ENCODE measurements at places on chromosomes 1 and 21. TPM values are rescaled to one million over a fixed set of nuclear protein-coding genes. Genes with fewer than 3 reads are reported as not detected.

DNA sequence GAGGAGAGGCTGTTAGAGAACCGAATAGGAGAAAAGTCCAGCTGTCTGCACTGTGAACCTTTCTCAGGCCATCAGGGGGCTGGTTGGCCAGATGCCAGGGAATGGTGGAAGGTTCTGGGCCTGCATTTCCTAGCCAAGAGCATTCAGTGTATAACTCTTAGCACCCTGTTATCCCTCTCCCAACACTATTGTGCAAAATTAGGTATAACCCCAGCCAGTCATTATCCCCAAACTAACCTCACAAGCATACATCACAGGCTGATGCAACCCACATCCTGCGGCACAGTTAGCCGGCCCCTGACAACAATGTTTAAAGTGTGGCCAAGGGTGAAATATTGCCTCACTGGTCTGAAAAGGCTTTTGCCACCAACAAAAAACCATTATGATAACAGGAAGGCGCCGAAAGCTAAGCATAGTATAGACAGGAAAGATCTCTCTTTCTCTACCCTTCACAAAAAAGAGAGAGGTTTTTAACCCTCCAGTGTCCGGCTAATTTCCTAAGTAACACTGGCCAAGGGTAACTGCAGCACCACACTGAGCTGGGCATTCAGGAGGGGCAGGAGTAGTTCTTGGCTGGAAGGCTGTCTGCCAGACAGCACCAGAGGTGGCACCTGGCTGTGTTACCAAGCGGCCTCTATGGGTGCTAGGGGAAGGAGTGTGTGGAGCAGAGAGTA lies 77.3 kb upstream of the BCAR3 start:
- no peak for DNase-seq

DNA sequence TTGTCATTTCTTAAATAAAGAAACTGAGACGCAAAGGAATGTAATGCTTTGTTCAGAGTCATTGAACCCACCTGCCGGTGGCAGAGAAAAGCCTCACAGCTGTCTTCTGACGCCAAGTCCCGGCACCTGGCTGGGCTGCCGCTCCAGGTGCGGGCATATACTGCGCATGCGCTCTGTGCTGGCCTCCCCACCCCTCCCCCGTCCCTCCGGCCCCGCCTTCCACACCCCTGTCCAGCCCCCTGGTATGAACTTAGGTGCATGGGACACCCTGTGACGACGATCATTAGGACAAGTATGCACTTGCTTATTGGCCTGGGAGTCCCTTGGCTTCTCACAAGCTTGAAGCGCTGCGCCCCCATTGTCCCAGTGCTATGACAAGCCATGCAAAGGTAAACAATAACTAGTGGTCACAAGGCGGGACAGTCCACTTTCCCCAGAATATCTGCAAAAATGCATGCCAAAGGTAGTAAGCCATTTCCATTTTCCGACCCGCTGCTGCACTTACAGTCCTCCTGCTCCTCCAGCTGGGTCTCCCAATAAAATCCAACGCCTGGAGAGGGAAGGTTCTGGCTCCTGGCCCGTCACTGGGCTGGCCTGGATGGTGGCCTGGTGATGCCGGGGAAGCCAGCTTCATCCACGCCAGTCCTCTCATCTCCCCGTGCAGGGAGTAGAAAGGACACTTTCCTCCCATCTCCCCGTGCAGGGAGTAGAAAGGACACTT lies 100.4 kb downstream of the PSMG1 start:
- no peak for DNase-seq

DNA sequence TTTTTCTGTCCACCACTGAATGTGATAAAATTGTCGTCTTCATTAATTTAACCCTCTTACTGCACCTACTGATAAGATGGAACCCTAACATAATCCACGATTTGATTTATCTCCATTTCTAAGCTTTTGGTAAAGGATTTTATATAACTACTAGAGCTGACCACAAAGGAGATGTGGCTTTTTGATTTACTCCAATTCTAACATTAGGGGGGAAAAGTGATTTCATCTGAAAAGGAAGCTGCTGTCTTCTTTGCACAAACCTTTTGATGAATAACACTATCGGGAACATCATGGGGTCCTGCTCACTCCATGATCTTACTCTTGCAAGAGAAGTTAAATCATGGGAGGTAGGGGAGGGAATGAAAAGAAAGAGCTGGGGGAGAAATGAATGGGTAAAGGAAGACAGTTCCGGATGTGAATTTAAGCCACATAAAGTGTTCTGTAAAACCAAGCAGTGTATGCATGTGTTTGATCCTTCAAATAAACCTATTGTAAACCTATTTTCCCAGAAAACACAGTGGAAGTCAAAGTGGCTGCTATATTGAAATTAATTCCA lies 161.8 kb downstream of the GABPA start:
- DNase-seq: no peak

GRCh38 chr1:207300970-207301369 lies 20.5 kb upstream of the CD55 start:
- DNase-seq: no peak

GRCh38 chr1:46041551-46041950 lies 90.9 kb downstream of the PIK3R3 start:
- DNase-seq: no peak

- no peak for DNase-seq
Observed at GRCh38 chr1:202801175-202801574, 7.0 kb downstream of the KDM5B start.

- DNase-seq: no peak
Observed at GRCh38 chr1:209756615-209757445, 977 bp downstream of the TRAF3IP3 start.

DNA sequence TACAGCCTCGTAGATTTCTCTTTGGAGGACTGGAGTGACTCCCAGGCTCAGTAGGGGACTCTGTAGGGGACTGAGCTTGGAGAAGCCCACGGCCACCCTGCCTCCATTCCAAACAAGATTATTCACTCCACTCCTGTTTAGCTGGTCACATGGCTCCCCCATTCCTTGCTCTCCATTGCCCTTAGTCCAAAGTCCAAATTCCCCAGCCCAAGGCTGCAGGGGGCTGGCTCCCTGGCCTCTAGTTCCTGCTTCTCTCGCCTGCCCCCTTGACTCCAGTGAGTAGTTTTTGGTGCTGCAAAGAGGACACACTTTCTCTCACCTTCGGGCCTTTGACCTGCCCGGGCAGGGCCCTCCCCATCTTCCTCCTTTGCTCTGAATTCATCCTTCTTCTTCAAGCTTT lies 403.3 kb downstream of the KIF26B start:
- no peak for DNase-seq

- DNase-seq: no peak
Observed at GRCh38 chr1:209318181-209319056, 265.1 kb upstream of the CAMK1G start.

- no peak for DNase-seq
Observed at GRCh38 chr1:226112626-226113025, 50.1 kb downstream of the H3-3A start.

GRCh38 chr1:19617376-19617775 lies 26.7 kb upstream of the NBL1 start:
- DNase-seq: no peak

DNA sequence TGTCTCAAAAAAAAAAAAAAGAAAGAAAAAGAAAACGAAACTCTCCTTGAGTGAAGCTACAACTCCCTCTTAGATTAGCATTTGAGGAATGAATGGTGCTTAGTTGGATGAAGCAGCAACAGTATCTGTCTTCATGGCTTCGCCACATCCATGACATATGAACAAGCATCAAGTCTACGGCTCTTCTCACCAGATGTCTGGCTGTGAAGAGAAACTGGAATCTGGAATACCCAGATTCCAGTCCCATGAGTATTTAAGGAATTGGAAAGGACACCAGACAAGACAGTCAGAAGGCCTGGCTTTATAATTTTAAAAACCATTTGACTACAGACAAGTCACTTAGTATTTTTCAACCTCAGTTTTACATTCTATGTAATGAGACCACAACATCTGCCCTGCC lies 38.0 kb upstream of the TADA1 start:
- no peak for DNase-seq

DNA sequence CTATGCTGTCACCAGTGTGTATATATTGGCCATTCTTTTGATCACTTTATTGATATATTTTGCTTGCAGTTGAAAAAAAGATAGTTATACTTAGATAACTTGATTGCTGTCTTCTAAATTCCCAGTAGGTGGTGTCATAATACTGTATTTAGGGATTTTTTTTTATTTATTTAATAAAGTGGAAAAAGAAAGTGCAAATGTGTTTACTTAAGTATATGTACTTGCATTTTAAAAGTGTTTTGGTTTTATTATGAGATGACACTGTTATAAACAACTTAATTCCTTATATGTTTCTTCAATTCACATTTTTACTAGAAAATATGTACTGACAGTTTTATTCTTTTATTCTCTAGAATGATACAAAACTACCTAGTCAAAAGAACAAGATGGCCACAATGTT lies 164.8 kb downstream of the USP25 start:
- no peak for DNase-seq

GRCh38 chr1:88609051-88609450 lies 75.0 kb upstream of the PKN2 start:
- no peak for DNase-seq

GRCh38 chr1:53576381-53576801 lies 117.2 kb downstream of the DMRTB1 start:
- no peak for DNase-seq

GRCh38 chr1:36707221-36707620 lies 224.5 kb upstream of the CSF3R start:
- no peak for DNase-seq

GRCh38 chr21:31354122-31354521 lies 10.1 kb upstream of the TIAM1 start:
- no peak for DNase-seq

DNA sequence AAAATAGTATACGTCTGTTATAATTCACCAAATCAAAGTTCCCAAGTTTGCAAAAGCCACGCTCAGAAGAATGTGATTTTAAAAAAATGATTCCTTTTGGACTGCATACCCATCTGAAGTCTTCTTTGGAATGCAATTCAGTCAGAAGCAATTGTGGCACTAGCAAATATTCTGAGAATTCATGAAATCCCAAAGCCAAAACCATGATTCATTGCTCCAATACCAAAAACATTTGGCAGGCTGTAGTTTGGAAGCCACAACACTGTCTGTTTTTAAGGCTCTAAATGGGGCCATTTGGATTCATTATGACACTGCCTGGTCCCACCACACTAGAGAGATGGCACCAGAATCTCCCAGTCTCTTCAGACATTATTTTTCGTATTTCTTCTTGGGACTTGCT lies 21.8 kb upstream of the LRRC53 start:
- DNase-seq: no peak

- no peak for DNase-seq
Observed at GRCh38 chr1:35111106-35111505, 31.9 kb downstream of the ZMYM1 start.

- no peak for DNase-seq
Observed at GRCh38 chr1:186374303-186375151, 526 bp downstream of the TPR start.

- DNase-seq: peak; percentile 83
Observed at GRCh38 chr1:16612332-16613172, 812 bp downstream of the NBPF1 start.

DNA sequence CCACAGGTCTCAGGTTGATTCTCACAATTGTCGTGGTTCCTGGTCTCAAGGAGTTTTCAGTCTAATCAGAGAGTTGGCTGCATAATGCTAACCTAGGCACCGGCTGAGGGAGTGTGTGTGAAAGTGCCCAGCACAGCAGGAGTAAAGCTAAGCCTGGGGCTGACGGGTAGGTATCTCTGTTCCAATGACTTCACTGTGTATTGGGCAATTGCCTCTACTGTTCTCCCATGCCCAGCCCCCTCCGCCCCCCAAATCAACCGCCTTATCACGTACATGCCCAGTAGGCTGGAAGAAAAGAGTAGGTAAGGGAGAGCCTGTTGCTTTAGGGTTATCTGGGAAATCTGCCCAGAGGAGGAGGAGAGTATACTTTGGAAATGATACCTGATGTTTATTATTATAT lies 54.7 kb downstream of the MRPS6 start:
- DNase-seq: no peak

DNA sequence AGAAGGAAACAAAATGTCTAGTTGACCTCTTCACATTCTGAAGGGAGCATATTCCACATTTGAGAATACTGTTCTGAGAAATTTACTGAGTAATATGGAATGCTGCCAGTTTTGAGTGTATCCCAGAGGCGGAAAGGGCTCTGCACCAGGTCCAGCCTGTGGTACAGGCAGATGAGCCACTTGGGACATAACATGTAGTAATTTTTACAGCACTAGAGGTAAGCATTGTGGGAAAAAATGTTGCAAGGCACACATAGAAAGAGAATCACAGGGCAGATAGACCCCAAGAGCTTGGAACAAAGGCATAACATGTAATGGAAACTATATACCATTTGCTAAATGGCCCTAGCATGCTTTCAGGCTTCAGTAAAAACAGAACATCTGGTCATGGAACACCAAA lies 228.5 kb downstream of the USH2A start:
- DNase-seq: no peak

GRCh38 chr1:111392460-111392945 lies 35.0 kb downstream of the OVGP1 start:
- no peak for DNase-seq

GRCh38 chr1:178254433-178254832 lies 160.5 kb downstream of the RASAL2 start:
- DNase-seq: no peak

DNA sequence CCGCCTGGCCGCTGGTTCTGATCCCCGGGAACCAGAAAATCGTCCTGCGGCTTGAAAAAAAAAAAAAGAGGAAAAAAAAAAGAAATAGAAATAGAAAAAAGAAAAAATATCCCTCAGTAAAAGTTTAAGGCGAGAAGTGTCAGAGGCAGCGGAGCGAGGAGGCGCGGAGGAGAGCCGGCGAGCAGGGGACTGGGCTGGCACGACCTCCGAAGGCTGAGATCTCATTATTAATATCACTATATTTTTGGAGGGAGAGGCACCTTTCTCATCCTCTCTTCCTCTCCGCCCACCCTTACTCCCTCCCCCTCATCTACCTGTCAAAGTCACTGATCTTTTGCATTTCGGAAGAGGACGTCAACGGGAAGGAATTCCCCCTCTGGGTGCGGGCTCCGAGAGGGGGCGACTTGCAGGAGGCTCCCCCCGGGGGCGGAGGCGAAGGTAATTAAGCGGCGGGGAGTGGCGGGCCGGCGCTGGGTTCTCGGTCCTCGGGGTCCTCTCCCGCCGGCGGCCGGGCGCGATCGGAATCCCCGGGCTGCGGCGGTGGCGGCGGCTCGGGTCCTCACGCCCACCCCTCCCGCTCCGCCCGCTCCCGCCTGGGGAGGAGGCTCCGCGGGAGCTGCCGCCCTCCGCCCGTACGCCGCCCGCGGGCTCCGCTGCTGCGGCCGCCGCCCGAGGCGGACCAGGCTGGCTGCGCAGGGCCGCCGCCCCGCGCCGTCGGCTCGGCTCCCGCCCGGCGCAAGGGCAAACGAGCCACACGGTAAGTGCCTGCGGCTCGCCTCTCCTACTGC lies at the start of gene NTNG1:
NTNG1 (plus strand) TSS at position 337 of the 788 bp plus-strand sequence.
- DNase-seq: peak; percentile 68

GRCh38 chr1:81797701-81798100 lies 3.0 kb upstream of the ADGRL2 start:
- DNase-seq: no peak

GRCh38 chr1:225754940-225755641 lies 22.5 kb upstream of the SRP9 start:
- no peak for DNase-seq

Gene IL24
- not detected for total RNA-seq

Gene CD55
- 68.9 TPM for total RNA-seq

Gene NTRK1
- total RNA-seq: 2.4 TPM

Gene STMN1
- 30.0 TPM for total RNA-seq

Gene TMPRSS2
- not detected for total RNA-seq

Gene LMO4
- 44.3 TPM for total RNA-seq

Gene RHD
- not detected for total RNA-seq

Gene MXRA8
- total RNA-seq: 21.8 TPM

Gene HES2
- total RNA-seq: not detected

Gene CLDN8
- not detected for total RNA-seq

Gene RPAP2
- 22.5 TPM for total RNA-seq

Gene HTR1D
- total RNA-seq: 0.11 TPM

Gene PLA2G2D
- not detected for total RNA-seq

Measured in Right ventricle myocardium inferior (tissue), 1 donor.